Activated T-cell treated with anti-CD3 and anti-CD28 coated beads, Interleukin-2, amount 50 U/mL, for 24 hours (primary cell): ENCODE measurements at places on chromosomes 12 and 14.

DNA sequence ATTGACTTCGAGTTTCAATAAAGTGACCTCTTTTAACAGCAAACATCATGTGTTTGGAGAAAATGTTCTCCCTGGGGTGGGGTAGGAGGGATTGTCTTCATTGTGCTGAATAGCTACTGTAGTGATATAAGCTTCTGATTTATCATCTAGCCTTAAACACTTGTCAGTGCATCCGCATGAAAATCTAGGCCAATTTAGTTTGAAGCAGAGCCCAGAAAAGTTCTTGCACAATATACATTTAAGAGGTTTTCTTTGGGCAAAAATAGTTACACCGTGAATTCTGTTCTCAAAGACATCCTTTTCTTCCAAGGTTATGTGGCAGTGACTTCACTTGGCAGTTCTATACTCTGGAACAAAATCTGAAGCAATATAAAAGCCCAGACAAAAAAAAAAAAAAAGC is 136.0 kb upstream of the IFNG-AS1 start:
- H3K4me1 ChIP-seq, result no peaks in the 10 kb centered on the region
- H3K4me3 ChIP-seq, result no peak overlapping the region
- DNase-seq, result no peak
- no peaks in the 10 kb centered on the region for H3K27me3 ChIP-seq

DNA sequence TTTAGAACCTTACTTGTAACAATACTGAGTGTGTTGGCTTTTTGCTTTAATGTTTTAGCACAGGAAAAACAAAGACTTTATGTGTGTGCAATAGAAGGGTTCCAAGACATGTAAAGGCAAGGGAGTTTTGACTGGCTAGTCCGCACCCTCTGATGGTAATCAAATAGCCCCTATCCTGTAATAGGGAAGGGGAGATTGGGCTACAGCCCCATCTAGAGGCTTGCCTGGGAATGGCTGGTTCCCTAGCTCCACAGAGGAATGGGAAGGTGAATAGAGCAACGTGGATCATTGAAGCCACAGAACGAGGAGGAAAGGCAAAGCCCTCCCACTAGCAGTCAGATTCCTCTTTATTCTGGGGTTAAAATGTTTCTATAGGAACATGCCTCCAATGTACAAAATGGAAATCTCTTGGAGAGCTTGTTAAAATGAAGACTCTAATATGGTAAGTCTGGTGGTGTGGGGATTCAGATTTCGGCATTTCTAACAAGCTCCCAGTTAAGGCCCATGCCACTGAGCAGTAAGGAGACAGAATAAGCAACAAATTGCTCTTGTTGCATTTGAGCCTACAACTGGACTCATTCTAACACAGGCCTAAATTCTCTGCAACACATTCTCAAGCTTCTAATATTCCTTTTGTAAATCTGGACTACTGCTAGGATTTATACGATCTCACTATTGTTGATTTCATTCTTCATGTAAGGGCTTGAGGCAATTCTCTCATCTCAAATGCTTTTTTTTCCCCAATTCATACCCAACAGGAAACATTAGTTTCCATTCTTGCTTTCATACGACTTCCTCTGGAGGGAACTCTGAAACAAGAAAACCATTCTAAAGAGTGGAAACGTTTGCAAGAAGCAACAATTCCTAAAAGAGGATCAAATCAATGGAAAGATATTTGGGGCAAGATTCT is 57.1 kb downstream of the NIN start:
- peaks cover 87% of the 10 kb centered on the region for H3K36me3 ChIP-seq
- H3K4me3 ChIP-seq, result no peak overlapping the region
- no peaks in the 10 kb centered on the region for H3K27me3 ChIP-seq
- peaks cover 30% of the 10 kb centered on the region for H3K4me1 ChIP-seq

- DNase-seq, result no peak
- H3K27me3 ChIP-seq, result no peaks in the 10 kb centered on the region
- peaks cover 3% of the 10 kb centered on the region for H3K4me1 ChIP-seq
- no peak overlapping the region for H3K27ac ChIP-seq
These were observed 22.4 kb downstream of the RXYLT1 start for GRCh38 chr12:63802012-63802608.

DNA sequence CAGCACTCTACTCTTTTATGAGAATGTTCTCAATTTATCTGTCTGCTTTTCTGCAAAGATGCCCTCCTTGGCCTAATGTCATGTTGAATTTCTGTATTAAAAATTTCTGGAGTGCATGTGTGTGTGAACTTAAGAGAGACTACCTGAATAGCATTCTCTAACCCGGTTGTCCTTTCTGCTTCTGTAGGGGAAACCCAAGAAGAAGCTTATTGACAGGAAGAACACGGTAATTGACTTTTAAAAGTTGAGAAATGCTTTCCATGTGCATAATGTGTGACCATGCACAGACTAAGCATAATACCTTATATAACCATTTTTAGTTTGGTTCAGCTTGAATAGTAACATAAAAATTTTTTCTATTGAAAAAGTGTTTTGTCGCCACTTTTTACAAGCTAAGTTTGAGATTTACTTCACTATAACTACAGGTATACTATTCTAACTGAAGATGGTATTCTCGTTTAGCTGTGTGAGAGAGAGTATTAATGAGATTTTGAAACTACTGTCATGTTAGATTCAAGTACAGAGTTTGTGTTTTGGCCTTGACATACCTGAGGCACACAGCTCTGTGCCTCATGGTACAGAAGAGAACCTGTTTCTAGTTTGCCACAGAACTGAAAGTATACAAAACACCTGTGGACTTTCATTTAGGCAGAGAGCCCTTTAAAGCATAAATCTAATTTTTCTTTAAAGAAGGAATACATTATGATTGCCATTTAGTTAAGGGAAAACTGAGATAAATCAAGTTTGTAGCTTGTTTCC is 96.8 kb downstream of the TTLL5 start:
- no peak overlapping the region for H3K4me3 ChIP-seq
- H3K4me1 ChIP-seq, result no peaks in the 10 kb centered on the region
- no peaks in the 10 kb centered on the region for H3K27me3 ChIP-seq
- no peak for DNase-seq

GRCh38 chr14:21039585-21040369 is 2.4 kb upstream of the RNASE7 start:
- H3K4me1 ChIP-seq, result peaks cover 7% of the 10 kb centered on the region
- H3K36me3 ChIP-seq, result no peaks in the 10 kb centered on the region
- no peak overlapping the region for H3K4me3 ChIP-seq

DNA sequence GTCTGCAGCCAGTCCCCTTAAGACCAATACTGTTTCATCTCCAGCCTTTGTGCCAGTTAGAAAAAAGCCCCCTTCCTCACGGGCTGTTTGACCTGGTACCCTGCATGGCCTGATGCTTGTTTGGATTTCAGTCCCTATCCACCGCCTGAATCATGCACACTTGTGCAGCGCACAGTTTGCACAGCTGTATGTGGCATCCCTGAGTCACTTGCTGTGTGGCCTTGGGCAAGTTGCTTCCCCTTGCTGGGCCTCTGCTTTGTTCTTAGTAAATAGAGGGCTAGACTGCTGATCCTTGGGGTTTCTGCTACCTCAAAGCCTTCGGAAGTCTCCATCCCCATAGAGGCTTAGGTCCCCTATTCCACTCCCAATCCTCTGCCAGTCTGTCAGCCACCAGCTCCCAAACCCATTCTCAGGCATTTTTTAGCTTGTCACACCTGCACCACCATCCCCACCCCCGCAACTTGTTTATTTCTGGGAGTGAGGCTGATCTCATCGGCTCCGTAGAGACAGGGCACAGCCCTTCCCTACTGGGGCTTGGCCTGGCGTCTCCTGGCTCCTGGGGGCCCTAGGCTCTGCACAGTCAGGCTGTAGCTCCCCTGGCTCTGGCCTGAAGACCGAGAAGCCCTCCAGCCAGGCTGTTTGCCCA is 8.8 kb downstream of the KRT80 start:
- DNase-seq, result no peak
- no peak overlapping the region for H3K4me3 ChIP-seq
- H3K27me3 ChIP-seq, result no peaks in the 10 kb centered on the region

DNA sequence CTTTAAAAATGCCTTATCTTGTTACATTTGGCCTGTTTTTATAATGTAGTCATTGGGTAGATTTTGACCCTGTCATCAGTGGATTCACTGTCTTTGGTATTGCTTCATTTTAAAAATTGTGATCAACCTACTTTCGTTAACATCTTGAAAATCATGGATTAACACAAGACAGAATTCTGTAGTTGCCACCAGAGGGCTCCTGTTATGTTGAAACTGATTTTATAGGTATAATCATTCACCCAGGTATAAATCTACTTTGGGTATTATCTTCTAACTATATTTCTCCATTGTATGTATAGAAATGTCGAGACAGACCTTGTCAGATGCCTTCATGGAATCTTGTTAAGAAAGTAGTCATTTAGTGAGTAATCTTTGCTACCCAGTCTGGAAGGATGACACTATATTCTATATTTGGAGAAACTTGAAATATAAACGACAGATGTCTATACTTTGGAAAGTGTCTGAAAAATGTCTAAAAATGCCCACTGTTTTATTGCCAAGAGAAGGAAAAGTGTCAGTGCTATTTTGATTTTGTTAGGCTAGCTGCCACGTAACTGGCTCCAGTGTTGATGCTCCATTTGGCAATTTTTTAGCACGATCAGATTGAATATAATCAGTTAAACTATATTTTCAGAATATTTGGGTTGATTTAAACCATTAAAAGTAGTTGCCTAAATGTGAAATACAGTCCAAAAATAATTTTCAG is 129.4 kb downstream of the PELI2 start:
- H3K36me3 ChIP-seq, result peaks cover 2% of the 10 kb centered on the region
- no peak overlapping the region for H3K4me3 ChIP-seq
- no peaks in the 10 kb centered on the region for H3K4me1 ChIP-seq
- no peaks in the 10 kb centered on the region for H3K27me3 ChIP-seq
- no peak for DNase-seq

- no peak for DNase-seq
- no peak overlapping the region for H3K4me3 ChIP-seq
- peaks cover 50% of the 10 kb centered on the region for H3K36me3 ChIP-seq
- H3K4me1 ChIP-seq, result peaks cover 30% of the 10 kb centered on the region
These were observed 14.4 kb downstream of the AREL1 start for GRCh38 chr14:74698465-74698864.
